ENCODE measurements at places on chromosomes 16 and 17.

GRCh38 chr17:4607773-4608187, 23.5 kb downstream of the SMTNL2 start:
- no peak for DNase-seq

GRCh38 chr16:84379709-84380362, 11.5 kb downstream of the ATP2C2 start:
- no peak for DNase-seq

DNA sequence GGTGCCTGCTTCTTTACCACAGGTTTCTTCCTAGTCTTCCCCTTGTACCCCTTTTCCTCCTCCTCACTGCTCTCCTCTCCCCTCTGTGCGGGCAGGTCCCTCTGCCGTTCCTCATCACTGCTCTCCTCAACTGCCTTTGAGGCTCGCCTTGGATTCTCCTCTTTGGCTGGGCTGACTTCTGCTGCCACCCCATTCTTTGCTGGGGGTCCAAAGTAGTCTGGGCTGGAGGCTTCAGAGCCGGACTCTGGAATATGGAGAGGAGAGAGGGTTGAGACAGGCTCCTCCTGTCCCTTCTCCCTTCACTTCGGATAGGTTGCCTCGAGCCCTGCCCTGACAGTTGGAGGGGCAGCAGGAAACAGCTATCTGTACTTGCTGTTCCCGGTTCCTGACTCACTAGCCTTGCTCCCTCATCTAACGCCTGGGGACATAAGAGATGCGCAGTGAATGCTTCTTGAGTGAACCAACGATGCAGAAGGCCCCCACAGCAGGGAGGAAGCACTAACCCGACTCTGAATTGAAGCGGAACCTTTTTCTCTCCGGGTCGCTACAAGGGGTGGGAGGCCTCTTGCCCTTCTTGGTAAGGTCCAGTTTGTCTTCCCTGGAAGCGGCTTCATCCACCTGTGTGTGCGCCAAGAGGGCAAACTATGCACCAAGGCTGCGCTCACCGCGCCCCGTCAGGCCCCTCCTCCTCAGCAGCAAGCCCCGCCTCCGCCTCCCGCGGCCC, 655 bp downstream of the HIRIP3 start:
- DNase-seq, result peak; percentile 50

DNA sequence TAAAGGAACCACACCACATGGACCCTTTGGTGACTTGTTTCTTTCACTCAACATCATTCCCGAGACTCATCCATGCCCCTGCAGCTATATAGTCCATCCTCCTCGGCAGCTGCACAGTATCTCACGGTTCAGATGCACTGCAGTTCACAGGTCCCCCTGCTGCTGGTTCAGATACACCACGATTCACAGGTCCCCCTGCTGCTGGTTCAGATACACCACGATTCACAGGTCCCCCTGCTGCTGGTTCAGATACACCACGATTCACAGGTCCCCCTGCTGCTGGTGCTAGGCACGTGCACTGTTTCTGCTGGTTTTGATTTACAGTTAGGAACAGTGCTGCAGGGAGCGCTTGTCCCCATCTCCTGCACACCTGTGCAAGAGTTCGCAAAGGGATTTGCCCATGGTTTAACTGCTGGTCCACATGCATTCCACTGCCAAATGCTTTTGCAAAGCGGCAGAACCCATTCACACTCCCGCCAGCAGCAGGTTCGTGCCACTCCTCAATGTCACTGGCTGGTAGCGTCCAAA, 3.8 kb downstream of the HSDL1 start:
- no peak for DNase-seq

All from stimulated activated CD8-positive, alpha-beta memory T cell treated with anti-CD3 and anti-CD28 coated beads, Interleukin-7, amount 100 ng/mL, for 24 hours (primary cell).